ENCODE measurements at places on chromosomes 4 and X.

DNA sequence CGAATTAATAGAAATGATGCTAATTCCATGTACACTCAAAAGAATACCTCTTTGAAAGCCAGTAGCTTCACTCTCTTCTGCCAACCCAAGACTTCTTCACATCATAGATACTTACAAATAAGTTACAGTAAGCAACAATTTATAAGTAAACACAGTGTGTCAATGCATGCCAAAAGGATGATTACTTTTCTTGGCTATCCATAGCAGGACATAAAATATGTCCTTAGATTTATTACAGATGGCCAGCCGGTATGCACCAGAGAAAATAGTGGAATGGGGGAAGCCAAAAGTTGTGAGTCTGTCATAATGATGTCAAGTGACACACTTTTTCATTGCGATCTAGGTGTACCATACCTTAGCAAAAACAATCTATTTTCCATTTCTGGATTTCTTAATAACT lies 631 bp upstream of the BMX start:
- no peak for DNase-seq

DNA sequence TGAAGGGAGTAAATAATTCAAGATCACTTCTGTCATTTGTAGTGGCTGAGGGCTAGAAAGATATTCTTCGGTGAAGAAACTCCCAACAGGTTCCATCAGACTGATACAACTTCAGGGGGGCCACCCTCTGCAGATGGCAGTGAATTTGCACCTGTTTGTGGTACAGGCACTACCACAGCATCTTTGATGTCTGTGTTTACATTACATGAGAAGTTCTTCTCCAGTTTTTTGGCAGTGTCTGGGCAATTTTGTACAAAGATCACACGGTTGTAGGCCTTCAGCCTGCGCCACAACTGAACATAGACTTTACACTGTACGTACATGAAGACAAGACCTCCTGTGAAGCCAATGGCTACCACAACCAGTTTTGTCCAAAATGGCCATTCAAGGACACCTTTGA lies 34.2 kb downstream of the TMA16 start:
- DNase-seq = no peak

GRCh38 chrX:120690344-120690743 lies 60.5 kb upstream of the C1GALT1C1 start:
- no peak for DNase-seq

GRCh38 chrX:10549280-10549679 lies 71.1 kb downstream of the MID1 start:
- no peak for DNase-seq

DNA sequence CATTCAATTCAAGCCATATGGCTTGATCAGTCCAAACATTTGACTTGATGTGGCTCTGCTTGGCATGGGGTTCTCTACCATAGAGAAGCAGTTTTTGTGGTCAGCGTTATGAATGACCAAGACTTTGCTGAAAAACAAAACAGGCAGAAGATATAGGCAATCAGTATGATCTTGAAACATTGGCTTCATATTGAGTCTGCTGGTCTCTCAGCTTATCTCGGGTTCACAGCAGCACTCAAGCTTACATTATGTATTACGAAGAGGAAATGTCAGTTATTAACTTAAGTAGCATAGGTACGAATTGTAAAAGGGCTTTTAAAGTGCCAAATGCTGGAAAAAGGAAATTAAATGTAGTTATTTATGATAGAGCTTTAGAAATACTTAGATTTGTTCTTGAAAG lies 99.0 kb downstream of the AFF2 start:
- no peak for DNase-seq

DNA sequence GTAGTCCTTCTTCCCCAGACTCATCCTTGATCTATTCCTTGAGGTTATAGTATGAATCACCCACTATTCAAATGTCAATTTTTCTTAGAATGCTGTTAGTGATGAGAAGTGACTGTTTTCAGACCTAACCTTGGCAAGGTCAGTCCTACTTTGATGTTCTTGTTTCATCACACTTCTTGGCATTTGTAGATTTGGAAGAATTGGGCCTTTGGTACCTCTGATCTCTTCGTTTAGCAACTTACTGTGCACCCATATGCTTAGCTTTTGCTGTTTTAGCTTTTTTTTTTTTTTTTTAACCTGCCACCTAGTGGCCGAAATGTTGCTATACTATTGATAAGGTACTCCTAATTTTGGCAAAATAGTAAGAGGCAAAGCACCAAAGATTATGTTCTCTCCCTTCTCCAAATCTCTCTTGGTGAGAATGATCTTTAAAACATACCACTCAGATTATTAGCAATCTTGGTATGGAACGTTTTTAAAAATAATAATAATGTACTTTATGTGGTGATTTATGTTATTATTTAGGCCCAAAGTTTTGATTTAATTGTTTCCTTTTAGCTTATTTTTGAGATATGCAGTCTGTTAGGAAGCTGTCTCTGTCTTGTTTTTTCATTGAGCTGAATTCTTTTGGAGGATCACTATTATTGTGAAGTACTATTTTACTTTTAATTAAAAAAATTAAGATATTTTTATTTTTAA lies 16.6 kb downstream of the DCK start:
- DNase-seq = peak; percentile 8

GRCh38 chrX:48831136-48831908 lies 4.1 kb downstream of the PCSK1N start:
- DNase-seq = no peak

- peak; percentile 23 for DNase-seq
Observed at GRCh38 chrX:6149060-6149872, 79.4 kb downstream of the NLGN4X start.

DNA sequence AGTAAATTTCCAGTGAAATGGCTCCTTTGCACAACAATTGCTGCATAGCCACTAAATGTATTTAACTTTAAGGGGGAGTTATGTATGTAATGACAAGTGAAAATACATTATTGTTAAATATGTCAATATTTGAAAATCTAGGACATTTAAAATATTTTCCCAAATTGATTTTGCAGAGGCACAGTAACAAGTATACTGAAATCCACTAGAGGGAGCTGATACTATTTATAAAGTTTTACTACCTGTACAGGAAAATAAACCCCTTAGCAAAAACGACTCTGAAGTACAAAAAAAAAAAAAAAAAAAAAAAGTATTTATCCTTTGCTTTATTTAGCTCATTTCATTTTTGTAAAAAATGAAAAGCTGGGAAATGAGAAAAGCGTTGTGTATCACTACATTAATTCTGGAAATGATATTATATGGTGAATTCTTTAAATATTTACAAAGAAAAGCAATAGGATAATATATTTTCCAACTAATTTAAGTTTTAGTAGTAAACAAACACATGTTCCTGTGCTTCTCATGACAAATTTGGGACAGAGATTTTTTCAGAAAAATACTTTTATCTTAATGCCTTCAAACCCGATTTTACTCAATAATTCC lies 727.7 kb downstream of the DMD start:
- DNase-seq = no peak

GRCh38 chrX:71217298-71217697 lies 5.7 kb upstream of the GJB1 start:
- no peak for DNase-seq

GRCh38 chr4:105510245-105510644 lies 36.4 kb upstream of the PPA2 start:
- DNase-seq = no peak

DNA sequence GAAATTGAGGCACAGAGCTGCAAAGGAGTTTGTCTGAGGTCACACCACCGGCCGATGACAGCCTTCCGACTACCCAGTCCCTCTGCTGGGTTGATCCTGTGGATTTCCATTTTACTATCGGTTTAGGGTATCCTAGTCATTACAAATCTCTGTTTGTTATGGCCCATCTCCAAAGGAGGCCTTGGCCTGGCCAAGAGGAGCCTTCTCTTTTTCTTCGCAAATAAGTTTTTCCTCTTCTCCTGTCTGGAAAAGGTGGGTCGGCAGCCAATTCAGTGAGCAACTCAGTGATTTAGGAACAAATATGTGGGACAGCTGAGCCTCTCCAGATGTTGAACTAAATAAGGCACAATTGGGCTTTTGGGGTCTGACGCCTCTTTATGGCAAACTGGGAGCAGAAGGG lies 169.2 kb upstream of the RBPJ start:
- no peak for DNase-seq

GRCh38 chr4:79650794-79651431 lies 242.9 kb upstream of the GK2 start:
- no peak for DNase-seq

DNA sequence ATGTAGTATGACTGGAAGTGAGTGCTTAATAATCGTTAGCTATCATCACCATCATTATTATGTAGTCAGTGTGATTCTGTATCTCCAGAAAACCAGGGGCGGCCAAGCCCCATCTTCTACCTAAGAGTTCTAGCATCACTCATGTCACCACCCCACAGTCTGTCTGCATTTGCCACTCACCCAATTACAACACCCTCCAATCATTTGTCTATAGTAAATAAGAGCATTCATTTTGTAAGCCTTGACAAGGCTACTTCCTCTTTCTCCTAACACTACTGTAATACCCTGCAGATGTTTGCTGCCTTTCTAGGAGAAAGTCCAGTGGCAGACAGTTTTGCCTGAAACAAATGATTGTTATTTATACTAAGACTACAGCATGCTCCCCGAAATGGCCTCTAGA lies 15.8 kb upstream of the IL21 start:
- no peak for DNase-seq

- no peak for DNase-seq
Observed at GRCh38 chr4:13601048-13601447, 26.5 kb downstream of the BOD1L1 start.

DNA sequence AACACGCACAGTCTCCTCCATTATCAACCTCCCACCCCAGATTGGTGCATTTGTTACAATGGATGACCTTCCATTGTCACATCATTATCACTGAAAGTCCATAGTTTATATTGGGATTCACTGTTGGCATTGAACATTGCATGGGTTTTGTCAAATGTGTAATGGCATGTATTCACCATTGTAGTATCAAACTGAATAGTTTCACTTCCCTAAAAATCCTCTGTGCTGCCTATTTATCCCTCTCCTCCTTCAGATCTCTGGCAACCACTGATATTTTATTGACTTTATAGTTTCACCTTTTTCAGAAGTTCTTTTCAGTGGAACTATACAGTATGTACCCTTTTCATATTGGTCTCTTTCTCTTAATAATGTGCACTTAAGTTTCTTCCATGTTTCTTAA lies 1565.4 kb downstream of the PCDH18 start:
- DNase-seq = no peak

GRCh38 chrX:39736216-39737211 lies 361.2 kb downstream of the BCOR start:
- no peak for DNase-seq

- DNase-seq = no peak
Observed at GRCh38 chr4:78318126-78318525, 233.4 kb upstream of the ANXA3 start.

GRCh38 chr4:151459375-151459774 lies 50.4 kb downstream of the FHIP1A start:
- no peak for DNase-seq

- no peak for DNase-seq
Observed at GRCh38 chrX:149433051-149433450, 72.1 kb downstream of the IDS start.

- DNase-seq = no peak
Observed at GRCh38 chr4:87046121-87046551, 111.3 kb downstream of the AFF1 start.

DNA sequence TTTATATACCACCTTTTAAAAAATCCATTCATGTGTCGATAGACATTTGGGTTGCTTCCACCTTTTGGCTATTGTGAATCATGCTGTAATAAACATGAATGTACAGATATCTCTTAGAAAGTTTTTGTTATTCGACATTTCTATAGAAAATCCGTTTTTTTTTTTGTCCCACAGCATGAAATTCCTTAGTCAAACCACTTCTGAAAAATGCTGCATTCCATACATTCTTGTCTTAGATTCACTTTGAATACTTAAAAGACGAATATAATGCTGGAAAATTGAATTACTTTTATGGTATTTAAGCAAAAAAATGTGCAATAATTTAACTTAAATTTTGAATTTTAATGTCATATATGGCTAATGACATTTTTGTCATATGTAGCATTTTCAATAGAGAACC lies 1345.5 kb downstream of the TECRL start:
- DNase-seq = no peak

GRCh38 chr4:114577386-114577785 lies 21.2 kb upstream of the UGT8 start:
- DNase-seq = no peak

- DNase-seq = no peak
Observed at GRCh38 chr4:53014881-53015280, 152.8 kb downstream of the RASL11B start.

DNA sequence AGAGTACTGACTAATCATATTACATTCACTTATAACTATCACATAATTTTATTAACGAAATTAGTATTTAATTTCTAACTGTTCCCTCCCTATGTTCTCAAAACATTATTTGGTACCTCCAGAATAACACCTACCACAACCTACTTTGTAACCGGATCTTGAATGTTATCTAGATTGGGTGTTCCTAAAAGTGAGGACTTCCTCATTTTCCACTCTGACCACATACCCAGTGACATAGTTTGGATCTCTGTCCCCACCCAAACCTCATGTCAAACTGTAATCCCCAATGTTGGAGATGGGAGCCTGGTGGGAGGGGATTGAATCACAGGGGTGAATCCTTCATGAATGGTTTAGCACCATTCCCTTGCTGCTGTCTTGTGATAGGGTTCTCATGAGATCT lies 21.8 kb downstream of the NR3C2 start:
- DNase-seq = no peak

GRCh38 chrX:19761554-19762295 lies 125.7 kb downstream of the SH3KBP1 start:
- DNase-seq = no peak

DNA sequence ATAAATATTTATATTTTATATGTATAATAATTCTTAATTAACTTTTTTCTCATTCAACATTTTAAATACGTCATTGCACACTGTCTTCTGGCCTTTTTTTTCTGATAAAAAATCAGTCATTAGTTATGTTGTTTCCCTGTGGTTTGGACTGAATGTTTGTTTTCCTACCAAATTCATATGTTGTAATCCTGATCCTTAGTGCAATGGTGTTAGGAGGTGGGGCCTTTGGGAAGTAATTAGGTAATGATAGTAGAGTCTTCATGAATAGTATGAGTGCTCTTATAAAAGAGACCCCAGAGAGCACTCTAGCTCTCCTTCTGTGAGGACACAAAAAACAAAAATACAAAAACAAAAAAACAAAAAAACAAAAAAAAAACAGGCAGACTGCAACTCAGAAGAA lies 117.2 kb downstream of the GASK1B start:
- DNase-seq = no peak

- no peak for DNase-seq
Observed at GRCh38 chr4:954211-955020, 19.0 kb downstream of the DGKQ start.

- DNase-seq = no peak
Observed at GRCh38 chr4:145168581-145169187, 11.7 kb downstream of the OTUD4 start.

DNA sequence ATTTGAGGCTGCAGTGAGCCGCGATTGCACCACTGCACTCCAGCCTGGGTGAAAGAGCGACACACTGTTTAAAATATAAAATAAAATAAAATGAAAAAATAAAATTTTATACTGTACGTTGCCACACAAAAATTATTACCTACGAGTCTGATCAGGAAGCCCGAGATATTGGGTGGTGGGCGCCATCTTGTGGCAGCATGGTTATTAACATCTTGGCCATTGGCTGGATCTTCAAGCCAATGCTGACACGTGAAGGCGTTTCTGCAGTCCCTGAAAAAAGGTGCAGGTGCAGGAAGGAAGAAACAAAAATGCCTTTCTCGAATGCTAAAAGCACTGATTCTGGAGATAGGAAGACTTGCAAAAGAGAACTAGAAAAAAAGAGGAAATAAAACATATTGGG lies 4.9 kb upstream of the TLR8 start:
- no peak for DNase-seq

Data from NCI-H187 (cell line).